ENCODE measurements at places on chromosomes 1 and 21.

- peak; percentile 16 for DNase-seq
Measured at GRCh38 chr1:5992814-5993555, 760 bp upstream of the NPHP4 start.

DNA sequence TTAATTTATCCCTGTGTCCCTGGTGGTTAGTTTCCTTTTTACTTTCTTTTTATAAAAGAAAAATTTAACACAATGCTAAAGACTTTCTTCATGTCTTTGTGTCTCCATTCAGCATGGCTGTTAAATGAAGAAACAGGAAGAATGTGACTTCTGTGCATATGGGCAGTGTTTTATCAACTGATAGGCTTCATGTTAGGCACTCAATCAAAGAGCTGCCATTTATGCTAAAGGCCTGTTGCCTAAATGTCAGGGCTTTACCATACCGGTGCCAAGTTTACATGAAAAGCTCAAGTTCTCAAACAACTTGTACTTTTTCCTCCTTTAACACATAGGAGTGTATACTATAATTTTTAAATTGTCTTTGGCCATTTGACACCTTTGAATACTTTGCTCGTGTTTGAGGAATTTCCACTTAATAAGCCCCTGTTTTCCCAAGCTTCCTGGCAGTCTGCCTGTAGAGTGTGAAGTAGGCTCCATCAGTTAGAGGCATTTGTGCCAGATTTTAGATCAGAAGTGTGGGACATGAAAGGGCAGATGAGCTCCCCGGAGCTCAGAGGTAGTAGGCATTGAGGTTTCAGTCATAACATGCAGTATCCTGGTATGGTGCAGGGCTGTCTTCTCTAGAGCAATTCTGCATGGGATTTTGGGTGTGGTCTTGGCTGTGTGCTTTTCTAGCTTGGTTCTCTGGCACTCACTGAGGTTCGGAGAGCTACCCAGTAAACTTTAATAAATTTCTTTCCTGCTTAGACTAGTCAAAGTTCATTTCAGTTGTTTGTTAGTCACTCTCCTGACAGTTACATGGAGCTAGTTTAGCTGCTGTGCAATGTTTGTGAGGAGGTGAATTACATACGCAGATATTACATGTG is 119.0 kb downstream of the LEPR start:
- DNase-seq = no peak

- peak; percentile 66 for DNase-seq
Measured at GRCh38 chr1:30701258-30701633, 22.1 kb downstream of the MATN1 start.

DNA sequence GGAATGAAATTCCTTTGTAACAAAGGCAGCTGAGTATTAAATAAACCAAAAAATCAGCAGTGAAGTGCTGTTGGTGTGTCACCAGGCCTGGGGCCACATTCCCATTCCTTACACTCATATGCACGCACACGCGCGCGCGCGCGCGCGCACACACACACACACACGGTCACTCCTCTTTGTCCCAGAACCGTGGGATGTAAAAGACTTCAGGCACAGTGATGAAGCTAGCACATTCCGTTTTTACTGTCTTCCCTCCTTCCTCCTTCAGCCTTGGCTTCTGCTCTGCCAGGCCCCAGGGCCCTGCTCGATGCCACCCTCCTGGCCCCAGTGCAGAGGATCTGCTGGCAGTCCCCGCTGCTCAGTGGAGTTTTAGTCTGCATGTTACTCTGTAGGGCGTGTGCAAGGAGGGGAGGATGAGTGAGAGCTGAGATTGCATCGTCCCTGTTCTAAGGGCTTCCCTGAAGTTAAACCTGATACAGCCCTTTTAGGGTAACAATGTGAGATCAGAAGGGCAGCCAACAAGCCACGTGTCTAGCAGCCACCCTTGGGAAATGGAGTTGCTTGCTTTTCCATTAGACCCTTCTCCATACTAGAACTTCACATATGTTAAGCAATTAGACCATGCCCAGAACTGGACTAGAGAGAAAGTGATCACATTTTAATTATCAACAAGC is 71.7 kb upstream of the WDR26 start:
- peak; percentile 77 for DNase-seq

- no peak for DNase-seq
Measured at GRCh38 chr1:56216218-56216617, 363.1 kb downstream of the PLPP3 start.

DNA sequence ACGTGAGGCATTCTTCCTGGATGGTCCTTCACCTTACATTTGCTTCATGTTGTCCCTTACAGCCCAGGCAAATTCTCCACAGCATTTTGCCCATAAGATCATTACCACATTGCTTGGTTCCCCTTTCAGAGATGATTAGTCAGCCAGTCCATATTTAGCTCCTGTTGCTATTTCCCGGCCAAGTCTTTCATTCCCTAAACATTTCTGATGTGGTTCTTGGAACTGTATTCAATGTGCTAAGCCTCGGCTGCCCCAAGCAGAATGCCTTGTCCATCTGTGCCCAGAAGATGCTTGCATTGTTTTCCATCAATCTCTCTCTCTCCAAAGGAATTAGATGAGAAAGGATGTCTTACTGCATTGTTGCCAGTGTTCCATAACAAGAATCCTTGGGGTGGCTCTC is 420.9 kb upstream of the CAMK1G start:
- no peak for DNase-seq

GRCh38 chr1:154352581-154353459 is 27.5 kb downstream of the ATP8B2 start:
- DNase-seq = peak; percentile 17

DNA sequence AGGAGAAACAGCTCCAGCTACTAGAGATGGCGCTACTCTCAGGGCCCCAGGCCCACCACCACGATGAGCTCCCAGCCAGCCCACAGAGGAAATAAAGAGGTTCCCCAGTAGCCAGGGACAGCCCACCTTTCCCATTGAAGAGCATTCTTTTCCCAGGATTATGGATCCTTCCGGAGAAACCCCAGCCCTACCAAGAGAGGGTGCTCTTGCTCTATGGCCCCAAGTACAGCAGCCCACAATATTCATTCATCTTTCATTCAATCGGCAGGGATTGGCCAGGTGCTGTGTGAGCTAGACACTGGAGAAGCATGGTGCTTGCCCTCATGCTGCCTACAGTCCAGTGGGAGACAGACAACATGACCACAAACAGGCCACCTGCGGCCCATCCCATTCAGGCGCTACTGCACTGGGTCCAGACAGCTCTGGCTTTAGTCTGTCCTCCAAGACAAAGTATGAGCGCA is 29.9 kb downstream of the PMVK start:
- DNase-seq = peak; percentile 62

- DNase-seq = no peak
Measured at GRCh38 chr1:185459141-185459540, 142.1 kb upstream of the IVNS1ABP start.

DNA sequence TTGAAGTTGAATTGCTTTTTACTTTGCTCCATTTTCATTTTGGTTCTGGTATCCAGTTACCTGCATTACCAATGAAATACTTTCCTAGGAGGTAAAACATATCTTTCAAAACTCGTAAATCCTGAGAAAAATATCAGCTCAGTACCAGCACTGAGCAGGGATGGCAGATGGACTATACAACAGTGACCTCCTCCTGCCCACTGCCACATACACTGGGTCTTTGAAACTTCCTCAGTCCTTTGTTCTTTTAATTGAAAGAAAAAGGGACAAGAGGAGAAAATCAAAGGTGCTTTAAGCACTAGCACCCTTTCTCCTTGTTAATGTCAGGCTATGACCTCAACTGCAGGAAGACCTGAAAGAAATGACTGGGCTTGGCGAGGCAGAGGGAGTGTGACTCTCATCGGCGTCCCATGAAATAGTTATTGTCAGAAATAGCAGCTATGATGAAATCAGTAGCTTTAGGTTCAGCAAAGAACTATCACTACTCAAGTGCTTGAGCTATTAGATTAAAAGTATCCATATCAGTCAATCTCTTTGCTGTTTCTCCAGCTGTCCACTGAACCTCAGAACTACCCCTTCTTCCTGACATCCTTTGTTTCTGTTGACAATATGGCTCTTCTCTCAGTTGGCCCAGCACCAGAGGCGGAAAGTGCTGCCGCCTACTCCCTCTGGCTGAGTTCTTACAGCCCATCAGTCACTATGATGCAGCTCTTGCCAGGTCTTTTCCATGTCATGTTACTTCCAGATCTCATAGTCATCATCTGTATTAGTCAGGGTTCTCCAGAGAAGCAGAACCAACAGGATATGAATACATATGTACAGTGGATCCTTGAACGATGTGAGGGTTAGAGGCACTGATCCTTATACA is 207.0 kb upstream of the MAP1LC3C start:
- peak; percentile 96 for DNase-seq

DNA sequence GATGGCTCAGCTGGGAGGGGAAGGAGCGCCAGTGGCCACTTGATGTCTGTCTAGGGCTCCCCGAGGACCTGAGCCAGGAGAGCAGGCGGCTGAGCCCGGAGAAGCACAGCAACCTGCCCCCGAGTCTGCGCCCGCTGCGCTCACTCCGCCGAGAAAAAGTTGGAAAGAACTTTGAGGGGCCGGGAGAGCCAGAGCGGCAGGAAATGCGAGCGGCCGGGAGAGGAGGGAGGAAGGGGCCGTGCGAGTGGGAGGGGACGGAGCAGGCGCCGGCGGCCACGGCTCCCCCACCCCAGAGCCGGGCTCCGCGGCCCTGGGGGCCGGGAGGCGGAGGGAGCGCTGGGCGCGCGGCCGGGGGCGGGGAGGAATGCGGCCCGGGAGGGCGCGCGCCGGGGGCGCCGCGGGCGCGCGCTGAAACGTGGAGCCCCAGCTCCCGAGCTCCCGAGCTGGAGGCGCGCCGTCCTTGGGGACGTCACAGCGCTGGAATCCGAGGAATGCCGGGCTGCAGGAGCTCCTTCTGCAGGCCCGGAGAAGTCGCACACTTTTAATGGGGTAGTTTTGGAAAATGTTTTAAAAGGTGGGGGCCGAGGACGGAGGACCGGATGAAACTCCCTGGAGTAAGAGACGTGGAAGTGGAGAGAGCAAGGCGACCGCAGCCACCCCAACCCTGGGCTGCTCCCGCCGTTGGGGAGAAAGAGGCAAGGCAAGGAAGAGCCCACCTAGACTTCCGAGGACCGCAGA is at the start of gene PTPN14:
Gene PTPN14 (minus strand): TSS at position 167 of the 738 bp plus-strand sequence. CDS start 86,799 bp downstream, outside the sequence.
- peak; percentile 95 for DNase-seq

- no peak for DNase-seq
Measured at GRCh38 chr1:112558634-112559033, 49.9 kb downstream of the WNT2B start.

DNA sequence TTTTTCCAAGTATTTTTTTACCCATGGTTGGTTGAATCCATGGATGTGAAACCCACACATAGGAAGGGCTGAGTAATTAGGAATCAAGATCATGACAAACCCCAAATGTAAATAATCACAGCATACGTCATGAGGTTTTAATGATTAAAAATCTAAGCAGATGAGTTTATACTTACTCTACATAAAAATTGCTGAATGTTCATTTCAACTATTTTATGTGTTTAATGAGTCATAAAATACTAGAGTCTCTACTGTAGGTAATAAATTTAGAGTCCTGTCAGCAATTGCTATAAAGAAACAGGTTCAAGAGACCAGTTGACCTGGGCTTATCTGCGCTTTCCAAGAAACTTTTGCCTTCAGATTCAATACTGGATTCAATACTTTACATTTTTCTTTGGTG is 18.2 kb downstream of the CTH start:
- peak; percentile 49 for DNase-seq

- no peak for DNase-seq
Measured at GRCh38 chr1:77280962-77281361, 857 bp upstream of the AK5 start.

DNA sequence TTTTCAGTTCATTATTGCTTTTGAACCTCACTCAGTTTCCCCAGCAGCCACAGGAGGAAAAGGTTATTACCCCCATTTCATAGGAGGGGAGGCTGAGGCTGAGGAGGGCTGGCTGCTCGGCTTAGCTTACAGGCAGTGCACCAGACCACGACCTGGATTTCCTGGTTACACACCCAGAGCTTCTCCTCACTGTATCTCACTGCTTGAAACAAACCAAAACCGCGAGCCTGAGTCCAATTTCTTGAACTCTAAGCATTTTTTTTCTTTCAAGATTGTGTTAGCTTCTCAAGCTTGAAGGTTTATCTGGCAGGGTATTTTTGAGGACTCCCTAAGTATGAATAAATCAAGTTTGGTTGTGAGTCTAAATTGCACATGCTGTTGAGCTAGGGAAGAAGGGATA is 188.9 kb upstream of the EDN2 start:
- no peak for DNase-seq

- DNase-seq = peak; percentile 6
Measured at GRCh38 chr1:110151175-110151669, 928 bp downstream of the SLC6A17 start.

DNA sequence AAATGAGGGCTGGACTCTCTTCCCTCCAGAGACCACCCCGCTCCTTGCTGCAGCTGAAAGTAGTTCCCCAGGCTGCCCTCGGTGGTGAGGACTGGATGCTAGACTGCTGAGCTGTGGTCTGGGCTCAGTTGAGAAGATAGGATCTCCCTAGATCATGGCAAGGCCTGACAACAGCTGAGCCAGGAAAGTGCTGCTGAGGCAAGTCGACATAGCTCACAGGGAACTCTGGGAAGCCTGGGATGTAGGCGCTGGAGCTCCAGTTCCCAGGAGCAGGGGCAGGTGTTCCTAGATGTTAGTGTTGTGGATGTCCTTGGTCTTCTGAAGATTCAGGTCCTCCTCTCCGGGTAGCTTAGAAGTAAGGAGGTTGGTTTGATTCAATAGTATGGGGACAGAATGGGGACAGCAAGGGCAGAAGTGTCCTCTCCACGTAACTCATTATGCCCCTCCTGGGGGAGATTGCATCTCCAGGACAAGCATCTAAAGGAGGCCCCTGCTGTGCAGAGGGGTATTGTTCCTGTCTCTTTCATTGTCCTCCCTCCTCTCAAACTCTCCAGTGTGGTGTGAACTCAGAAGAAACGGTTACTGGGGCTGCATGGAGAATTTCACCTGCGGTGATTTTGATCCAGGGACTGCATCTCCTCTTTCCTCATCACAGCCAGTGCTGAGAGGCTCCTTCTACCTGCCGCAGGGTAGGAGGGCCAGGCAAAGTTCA is 3.7 kb downstream of the CYB561D1 start:
- no peak for DNase-seq

DNA sequence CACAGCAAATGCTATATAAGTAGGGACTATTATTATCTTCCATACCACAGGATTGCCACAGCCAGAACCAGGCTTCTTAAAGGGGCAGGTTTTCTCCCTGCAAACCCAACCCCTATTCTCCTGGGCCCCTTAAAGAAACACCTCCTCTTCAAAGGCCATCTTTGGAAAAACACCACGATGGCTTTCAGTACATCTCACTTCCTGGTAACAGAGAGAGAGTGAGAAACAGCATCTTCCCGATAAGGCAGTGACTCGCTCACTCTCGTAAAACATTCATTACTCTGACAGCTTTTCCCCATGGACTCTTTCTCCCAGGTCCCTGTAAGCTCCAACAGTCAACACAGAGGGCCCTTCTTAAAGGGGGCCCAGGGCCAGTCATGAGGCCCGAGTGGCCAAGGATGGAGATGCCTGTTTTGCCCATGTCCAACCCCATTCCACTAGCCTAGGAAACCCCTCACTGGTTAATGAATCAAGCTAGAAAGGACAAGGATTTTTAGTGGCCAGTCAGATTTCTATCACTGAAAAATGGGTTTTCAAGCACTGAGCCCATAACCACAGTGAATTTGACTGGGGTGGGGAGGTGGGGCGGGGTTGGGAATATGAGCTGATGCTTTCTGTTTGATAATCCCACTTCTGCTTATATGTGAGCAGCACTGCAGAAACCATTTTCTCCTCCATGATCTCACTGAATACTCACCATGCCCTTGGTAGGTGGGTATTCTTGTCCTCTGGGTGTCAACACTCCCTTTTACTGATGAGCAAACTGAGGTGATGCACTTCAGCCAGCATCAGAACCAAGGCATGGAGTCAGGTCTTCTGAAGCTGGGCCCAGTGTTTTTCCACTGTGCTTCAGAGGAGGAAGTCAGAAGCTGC is 3.6 kb upstream of the NAV1 start:
- peak; percentile 40 for DNase-seq
